ENCODE measurements at places on chromosomes 13 and 19.

- DNase-seq: no peak
Observed at GRCh38 chr13:113942591-113943103, 31.2 kb downstream of the C13orf46 start.

DNA sequence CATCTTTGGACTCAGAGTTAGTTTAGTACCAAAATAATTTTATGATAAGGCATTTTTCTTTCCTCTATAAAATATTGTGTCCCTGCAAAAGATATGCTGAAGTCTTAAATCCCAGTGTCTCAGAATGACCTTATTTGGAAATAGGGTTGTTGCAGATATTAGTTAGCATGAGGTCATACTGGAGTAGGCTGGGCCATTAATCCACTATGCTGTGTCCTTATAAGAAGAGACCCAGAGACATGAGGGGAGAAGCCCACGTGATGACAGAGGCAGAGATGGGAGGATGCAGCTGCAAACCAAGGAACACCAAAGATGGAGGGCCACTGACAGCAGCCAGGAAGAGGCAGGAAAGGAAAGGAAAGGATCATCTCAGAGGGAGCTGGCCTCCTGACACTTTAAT lies 6.4 kb downstream of the POGLUT2 start:
- DNase-seq: no peak

DNA sequence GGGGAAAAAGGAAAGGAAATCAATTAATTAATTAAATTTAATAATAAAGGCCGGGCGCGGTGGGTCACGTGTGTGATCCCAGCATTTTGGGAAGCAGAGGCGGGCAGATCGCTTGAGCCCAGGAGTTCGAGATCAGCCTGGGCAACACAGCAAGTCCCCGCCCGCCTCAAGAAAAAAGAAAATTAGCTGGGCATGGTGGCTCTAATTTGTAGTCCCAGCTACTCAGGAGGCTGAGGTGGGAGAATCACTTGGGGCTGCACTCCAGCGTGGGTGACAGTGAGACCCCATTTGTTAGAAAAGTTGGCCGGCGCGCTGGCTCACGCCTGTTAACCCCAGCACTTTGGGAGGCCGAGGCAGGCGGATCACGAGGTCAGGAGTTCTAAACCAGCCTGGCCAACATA lies 733 bp upstream of the CD320 start:
- peak; percentile 20 for DNase-seq

DNA sequence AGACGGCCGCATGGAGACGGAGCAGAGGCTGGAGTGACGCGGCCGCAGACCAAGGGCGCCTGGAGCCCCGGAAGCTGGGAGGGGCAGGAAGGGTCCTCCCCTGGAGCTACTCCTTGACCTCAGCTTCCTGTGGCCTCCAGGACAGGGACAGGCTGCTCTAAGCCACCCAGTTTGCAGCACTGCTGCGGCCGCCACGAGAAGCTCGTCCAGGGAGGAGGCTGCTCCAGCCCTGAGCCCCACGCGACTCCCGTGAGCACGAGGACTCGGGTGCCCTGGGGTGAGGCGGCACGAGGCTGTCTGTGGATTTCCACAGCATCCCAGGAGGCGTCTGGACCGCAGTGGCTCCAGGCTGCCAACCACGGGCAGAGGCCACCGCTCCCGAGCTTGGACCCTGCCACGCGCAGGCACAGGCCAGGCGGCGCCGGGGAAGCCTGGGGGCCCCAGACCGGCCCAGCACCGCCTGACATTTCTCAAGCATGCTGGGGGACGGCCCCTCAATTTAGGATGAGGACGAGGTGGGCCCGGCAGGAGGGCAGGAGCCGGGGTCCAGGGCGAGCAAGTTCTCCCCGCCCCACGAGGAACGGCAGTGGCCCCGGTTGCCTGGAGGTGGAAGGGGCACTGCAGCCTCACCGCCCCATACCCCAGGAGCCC lies 10.7 kb downstream of the SBNO2 start:
- DNase-seq: no peak

DNA sequence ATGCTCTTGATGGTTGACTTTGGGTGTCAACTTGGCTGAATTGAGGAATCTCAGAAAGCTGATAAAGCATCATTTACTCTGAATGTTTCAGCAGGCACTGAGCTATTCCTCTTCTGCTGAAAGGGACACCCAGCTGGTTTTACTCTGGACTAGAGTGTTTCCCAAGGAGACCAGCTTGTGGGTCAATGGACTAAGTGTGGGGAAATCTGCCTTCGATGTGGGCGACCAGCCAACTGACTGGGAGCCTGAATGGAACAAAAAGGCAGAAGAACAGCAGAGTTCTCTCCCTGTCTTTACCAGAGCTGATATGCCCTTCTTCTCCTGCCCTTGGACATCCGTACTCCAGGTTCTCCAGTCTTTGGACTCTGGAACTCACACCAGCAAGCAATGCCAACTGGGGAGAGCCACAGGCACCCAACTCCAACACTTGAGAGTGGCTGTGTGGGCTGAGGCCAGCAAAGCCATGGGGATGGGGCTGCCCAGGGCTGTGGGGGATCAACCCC lies 32.2 kb downstream of the MRPL57 start:
- no peak for DNase-seq

DNA sequence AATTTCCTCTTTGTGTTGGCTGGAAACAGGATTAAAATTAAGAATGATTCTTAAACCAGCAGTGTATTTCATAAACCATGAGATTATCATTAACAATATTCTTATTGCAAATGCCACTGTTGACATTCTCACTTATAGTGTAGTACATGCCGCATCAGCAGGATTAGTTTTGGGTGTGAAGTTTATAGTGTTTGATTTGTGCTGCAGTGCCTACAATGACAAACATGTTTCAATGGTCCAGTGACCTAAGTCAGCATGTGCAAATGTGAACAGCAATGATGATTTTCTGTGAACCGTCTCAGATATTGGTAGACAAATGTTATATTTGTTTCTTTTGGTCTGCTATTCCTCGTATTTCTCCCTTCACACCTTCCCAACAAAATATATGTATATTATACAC lies 49.8 kb upstream of the TDRD3 start:
- DNase-seq: no peak
